T-helper 22 cell (primary cell): ENCODE measurements at places on chromosomes 4 and X.

DNA sequence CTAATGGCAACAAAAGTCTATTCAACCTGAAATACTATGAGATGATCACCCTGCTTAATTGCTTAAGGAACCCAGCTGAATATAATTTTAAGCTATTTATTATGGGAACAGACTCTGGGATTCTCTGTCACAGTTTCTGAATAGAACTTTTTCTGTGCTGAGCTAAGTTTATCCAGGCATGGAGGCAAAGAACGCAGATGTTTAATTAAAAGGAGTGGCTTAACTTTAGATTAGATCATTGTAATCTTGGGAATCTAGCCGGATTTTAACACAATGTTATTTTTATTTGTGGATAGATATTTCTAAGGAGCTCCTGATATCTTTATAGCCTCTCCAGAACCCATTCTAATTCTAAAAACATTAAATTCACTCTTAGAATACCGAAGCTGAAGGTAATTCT lies 353.4 kb downstream of the STIM2 start:
- no peak for DNase-seq

GRCh38 chr4:40629401-40630334 lies at the start of gene RBM47:
RBM47 (minus strand) TSS chr4:40629864; CDS start chr4:40438893, 190,971 bp downstream.
- DNase-seq, result no peak

- no peak for DNase-seq
Observed at GRCh38 chr4:45931154-45931553, 192.7 kb downstream of the GABRG1 start.

DNA sequence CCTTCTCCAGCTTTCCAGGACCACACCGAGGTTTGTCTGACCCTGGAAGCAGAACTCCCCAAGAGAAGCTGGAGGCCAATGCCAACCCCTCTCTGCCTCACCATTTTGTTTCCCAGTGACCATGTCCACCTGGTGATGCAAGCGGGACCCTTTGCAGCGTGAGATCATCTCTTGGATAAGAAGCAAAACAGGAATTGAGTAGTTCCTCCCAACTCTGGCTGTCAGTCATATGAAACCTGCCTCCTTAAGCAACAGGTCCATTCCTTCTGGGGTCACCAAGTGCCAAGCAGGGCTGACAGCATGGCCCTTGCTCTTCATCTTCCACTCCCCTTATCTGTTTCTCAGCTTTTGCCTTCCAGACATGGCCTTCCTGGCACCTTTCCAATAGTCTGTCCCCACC lies 41.3 kb upstream of the MTM1 start:
- no peak for DNase-seq

DNA sequence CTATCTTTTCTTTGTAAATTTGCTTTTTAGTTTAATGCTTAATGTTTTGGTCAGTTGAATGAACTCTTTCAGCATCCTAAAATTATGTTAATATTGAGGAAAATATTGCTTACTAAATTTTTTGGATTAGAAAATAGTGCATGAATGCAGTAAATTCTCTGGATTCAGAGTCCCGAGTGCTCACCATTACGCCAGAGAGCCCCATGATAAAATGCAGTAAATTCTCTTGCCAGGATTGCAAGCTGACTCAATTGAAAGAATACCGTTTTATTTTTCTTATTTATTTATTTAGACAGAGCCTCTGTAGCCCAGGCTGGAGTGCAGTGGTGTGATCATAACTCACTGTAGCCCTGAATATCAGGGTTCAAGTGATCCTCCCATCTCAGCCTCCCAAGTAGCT lies 60.9 kb upstream of the ENPEP start:
- DNase-seq, result no peak

- no peak for DNase-seq
Observed at GRCh38 chr4:88583631-88584470, 8.4 kb upstream of the HERC3 start.

DNA sequence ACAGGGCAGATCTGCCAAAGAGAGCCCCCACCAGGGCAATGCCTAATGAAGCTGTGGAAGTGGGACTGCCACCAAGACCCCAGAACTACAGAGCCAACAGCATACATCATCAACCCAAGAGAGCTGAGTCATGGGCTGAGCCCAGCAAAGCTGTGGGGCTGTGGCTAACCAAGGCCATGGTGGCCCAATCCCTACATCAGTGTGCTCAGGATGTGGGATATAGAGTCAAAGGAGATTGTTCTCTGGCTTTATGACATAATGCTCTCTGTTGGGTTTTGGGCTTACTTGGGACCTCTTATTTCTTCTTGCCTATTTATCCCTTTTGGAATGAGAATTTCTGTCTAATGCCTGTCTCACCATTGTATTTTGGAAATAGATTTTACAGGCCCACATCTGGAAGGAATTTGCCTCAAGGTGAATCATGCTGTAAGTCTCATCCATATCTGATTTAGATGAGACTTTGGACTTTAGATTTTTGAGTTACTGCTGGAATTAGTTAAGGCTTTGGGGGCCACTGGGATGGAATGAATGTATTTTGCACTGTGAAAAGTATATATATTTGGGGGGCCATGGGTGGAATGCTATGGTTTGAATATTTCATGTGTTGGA lies 5.4 kb upstream of the PRDM5 start:
- no peak for DNase-seq

- DNase-seq, result no peak
Observed at GRCh38 chrX:21708116-21708515, 49.8 kb downstream of the SMPX start.

- no peak for DNase-seq
Observed at GRCh38 chr4:1910643-1911042, 39.5 kb downstream of the NSD2 start.

DNA sequence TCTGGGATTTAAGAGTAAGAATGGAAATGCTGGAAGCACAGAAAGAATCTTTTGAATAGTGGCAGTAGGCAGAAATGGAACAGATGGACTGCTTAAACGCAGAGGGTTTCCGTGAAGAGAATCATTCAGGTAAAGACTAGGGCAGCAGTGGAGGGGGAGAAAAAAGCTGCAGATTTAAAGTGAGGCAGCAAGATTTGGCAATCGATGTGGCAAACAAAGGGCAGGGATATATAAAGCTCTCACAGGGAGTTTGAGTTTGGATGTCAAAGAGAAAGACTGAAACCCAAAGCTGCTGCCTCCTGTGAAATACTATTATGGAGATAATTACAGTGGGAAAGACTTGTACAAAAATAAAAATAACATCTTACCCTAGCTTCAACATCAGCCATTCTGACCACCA lies 384.0 kb downstream of the CENPC start:
- no peak for DNase-seq

DNA sequence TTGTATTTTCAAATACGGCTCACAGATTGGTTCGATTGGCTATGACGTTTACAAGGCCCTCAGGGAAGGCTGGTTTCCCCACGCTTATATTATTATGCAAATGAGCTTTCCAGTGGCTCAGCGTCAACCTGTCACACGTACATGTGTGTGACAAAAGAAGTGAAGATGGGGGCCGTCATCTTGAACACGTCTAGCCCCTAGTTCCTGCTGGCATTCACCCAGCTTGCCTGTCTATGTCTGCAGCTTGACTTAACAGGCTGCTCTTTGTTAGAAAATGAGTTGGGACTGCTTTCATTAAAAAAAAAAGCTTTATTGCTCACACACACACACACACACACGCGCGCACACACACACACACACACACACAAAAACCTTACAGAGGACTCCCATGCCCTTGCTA lies 283.6 kb upstream of the CTSO start:
- no peak for DNase-seq

GRCh38 chr4:141132709-141133145 lies 542 bp downstream of the RNF150 start:
- DNase-seq, result no peak

DNA sequence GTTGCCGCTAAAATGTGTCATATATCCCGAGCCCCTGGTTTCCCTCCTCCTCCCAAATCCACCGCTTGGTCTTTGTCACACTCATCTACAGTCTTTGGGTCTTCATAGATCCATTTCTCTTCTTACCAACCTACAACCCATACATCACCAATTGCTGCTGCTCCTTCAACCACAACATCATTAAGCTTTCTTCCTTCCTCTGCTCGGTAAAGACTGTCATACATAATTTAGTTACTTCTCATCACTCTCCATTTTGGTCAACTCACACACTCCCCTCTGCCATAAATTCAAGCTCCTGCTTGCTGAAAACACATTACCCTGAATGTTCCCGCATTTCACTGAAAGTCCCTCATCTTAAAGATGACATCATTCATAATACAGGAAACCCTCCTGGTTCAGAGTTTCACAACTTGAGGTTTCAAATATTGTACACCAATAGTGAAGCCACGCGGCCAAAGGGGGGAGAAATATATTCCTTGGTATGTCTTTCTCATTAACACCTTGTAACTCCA lies 1.7 kb upstream of the DCTD start:
- DNase-seq, result no peak

- DNase-seq, result no peak
Observed at GRCh38 chr4:147587041-147587440, 30.2 kb upstream of the TMEM184C start.

DNA sequence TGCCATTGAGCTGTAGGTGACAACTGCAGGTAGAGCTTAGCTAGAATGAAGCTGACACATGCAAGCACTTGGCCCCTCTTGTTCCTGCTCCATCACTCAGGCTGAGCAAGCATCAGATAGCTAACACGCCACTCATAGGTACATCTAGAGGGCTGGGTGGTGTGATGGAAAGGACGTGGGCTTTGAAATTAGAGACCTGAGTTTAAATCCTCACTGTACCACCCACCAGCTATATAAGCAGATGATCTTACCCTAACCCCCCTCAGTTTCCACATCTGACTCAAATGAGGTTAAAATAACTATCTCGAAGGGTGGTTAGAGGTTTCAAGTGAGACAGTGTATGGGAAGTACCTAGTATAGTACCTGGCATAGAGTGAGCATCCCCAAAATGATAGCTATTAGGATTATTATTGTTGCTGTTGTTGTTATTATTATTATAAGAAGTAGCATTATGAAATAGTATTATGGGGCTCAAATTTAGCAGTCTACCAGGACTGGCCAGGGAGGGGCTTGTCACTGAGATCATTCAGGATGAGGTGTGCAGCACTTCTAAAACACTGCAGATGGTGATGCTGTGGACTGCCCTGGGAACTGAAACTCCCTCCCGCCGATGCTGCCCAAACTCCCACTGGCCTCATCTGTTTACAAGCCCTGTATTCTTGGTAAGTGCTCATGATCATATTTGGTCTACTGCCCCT lies 59.0 kb downstream of the REELD1 start:
- no peak for DNase-seq

DNA sequence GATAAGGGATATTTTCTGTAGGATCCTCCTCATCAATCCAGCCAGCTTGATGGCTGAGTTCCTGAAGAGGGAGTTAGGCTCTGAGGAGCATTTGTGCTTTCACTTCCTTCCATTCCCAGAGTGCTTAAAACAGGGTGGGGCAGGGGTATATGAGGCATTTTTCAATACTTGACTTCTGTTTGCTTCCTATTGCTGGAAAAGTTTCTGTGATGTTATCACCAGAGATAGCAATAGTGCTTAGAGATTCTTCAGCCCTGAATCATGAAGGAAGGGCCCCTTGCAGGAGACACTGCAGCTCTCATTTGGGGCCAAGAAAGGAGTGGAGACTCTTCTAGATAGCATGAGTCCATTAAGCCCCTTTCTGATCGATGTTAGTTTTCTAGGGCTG lies 166.7 kb upstream of the RPS6KA3 start:
- DNase-seq, result no peak

DNA sequence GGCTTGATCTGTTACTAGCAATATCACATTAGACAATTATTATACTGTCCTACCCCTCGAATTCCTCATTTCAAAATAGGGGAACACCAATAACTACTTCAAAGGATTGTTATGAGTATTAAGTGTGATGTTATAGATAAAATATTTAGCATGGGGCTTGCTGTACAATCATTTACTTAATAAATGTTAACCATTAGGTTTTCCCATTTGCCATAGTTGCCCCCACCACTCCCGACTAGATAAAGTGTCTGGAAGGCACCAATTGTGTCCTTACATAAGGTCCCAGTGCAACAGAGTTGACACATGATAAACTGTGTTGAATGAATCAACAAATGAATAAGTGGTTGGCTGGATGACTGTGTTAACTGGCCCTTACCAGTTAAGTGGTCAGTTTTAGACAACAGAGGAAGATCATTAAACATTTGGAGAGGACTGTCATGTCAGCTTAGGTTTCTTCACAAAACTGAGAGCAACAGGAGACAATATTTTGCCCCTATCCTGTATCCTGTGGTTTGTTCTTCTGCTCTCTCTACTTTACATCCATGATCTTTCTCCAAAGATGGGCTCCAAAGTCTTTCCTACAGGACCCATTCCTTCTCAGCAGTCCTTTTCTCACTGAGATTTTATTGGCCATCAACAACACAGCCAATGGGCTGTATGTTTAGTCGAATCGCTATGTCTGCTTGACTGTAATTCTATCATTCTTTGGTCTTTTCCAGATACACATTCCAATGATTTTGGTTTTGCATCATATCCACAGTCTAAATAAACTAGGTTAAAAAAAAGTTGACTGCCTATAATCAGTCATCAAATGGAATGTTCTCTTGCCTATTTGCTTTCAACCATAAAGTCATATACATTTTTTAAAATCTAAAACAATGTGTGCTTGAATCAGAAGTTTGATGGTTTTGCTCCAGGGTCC lies 74.4 kb downstream of the RNF150 start:
- no peak for DNase-seq

GRCh38 chr4:124573056-124573455 lies 139.5 kb downstream of the ANKRD50 start:
- no peak for DNase-seq

- DNase-seq, result no peak
Observed at GRCh38 chrX:18687856-18688495, 16.1 kb upstream of the RS1 start.

GRCh38 chr4:152937336-152938236 lies 1.5 kb downstream of the FHDC1 start:
- no peak for DNase-seq

GRCh38 chr4:41189076-41189475 lies 25.3 kb downstream of the APBB2 start:
- DNase-seq, result no peak

DNA sequence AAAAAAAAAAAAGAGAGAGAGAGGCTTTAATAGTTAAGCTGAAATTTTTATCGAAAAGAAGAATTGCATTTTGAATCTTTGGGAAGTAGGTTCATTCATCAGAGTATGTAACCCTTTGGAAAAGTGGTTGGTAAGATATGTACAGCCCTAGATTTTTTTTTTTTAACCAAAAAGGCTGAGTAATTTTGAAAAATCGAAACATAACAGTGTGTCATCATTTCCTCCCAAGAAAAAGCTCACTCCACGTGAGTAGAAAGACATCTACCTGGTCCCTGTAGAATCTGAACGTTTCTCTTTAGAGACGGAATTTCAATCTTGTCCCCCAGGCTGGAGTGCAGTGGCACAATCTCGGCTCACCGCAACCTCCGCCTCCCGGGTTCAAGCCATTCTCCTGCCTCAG lies 16.2 kb downstream of the SHOX start:
- DNase-seq, result no peak
